ENCODE measurements at places on chromosomes 1 and 21.

DNA sequence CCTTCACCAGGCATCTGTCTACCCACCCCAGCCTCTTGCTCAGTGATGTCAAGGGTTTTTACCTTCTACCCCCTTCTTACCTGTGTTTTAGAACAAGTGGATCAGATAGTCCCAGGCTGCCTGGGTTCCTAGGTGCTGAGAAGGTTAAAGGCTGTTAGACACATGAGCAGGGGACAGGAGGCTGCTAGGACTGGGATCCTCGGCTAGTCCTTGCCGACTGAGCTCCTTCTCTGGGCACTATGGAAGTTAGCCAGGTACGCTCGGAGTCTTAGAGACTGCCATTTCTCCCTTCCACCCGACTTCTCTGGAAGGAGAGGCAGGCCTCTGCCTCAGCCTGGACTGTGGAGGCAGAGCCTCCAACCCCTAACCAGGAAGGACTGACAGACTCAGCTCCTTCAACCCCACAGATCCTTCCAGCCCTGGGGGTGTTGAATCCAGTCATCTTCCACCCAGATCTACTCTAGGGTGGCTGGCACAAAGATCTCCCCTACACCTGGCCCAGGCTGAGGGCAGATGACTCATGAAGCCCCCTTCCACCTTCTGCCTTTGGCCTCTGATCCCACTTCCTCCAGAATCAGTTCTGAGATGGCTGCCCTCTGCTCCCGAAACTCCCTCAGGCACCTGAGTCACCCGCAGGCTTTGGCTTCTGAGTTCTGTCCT is at the start of gene DYNLT4:
Gene DYNLT4, minus strand, starts transcription at position 648 of the 660 bp plus-strand sequence. CDS start 683 bp downstream, outside the sequence.
- DNase-seq: no peak

DNA sequence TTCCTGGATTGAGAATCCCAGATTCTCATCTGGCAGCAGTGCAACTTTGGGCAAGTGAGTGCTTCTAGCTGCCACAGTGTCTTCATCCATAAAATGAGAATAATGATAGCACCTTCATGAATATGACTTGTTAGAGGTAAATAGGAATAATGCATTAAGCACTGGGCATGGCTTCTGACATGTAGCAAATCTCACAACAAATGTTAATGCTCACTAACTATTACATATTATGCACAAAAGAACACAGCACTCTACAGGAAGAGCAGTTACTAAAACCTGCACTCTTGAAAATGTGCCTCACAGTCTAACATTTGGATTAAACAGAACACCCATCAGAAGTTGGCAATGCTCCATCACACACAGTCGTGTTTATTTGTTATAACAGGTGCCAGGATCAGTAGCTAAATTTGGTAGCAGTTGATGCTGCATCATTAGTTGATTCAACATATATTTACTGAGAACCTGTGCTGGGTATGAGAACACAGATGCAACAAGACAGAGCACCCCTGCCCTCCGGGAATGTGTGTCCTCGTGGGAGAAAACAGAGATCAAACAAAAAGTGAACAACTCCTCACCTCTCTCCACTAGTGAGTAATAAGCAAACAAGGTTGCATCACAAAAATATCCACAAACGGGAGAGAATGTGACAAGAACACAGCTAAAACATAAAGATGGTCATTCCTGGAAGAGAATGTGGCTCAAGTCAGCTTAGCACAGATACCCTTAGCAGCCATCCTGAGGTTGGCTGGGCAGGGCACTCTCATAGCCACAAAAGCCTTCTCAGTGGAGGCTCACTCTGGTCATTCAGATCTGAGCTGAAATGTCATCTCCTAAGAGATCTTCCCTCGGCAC is 26.2 kb upstream of the LBR start:
- peak; percentile 51 for DNase-seq

DNA sequence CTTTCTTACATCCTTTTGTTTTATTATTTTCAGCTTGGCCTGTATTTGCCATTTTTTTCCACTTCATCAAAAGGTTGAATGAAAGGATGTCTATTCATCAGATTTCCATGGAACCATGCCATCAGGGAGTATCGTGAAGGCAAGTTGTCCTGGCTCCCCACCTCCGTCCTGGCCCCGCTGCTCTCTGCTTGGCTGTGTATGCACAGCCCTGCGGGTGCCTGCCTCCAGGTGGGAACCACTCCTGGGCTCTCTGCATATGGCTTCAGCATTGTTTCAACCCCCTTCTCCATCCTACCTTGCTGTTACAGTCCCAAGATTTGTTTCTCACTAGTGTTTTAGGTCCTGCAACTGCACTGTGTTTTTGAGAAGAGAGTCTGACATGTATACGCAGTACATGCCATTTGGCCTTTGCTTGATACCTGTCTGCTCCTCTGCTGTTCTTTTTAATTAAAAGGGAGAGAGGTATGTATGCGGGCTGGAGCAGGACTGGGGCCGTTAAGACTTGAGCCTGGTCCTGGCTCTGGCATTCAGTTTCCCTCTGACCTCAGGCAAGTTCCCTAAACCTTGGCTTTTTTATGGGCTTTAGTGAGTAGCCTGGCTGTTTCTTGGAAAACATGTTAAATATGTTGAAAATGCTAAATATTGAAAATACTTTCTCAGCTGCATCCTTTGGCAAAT is 69.9 kb upstream of the GCLM start:
- no peak for DNase-seq

- no peak for DNase-seq
Observed at GRCh38 chr1:93005252-93005598, 44.0 kb upstream of the DIPK1A start.

DNA sequence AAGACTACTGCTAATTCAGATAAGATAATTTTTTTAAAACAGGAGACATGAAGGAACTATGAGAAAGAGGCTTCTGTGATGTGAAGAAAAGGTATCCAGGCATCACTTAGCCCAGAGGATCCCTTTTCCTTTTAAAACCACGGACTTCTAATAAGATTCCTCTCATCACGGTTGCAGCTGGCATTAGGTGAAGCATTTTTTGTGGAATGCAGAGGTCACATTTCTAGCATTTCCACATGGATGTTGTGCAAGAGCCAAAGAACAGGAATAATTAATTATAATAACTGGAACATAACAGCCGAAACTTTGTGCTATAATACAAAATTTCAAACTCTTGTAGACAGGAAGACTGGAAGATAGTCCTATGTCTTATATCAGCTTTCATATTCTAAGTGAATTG is 27.6 kb downstream of the CYP2J2 start:
- no peak for DNase-seq

DNA sequence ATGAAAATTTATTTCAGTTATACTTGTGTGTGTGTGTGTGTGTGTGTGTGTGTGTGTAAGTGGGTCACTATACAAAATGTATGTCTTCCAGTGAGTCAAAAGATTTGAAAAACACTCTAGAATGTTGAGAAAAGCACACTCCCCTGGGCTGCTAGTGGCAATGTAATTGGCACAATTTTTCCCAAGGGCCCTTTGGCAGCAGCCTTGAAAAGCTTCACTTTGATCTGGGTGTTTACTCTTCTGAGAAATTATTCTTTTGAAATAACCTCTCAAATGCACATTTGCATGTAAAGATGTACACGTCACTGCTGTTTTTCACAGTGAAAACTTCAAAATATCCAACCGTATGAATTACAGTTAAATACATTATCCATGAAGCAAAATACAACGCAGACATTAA is 22.1 kb upstream of the SLC44A3 start:
- no peak for DNase-seq

DNA sequence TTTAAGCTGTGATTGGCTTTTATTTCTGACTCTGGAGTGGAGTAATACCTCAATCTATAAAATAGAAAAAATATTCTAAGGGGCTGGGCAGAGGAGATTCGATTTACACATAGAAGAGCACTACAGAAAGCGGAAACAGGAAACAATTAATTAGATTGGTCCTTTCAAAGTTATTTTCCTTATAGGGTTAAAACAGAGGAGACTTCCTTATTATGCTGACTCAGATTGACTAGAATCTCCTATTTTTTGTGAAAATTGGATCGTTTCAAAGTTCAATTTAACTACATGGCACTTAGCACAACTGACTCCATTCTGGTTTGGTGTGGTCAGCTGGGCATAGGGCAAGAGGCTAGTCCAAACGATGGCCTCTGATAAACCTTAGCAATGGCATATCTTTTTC is 48.3 kb upstream of the NCAM2 start:
- no peak for DNase-seq

DNA sequence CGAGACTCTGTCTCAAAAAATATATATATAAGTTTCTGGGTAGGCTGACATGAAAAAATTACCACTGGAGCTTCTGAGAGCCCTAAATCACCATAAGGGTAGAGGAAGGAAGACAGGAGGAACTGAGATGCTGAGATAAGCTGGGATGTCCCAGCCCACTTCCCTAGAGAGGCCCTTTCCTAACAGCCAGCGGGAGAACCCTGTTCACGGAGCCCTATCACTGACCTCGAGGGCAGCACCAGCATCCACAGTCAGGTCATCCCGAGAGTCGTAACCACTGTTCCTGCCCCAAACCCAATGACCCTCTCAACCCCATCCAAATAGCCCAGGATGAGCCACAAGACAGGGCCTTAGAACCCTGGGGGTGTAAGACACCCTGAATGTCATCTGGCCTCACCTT is 77.5 kb downstream of the CD34 start:
- DNase-seq: no peak

- no peak for DNase-seq
Observed at GRCh38 chr1:101282314-101283038, 45.7 kb downstream of the S1PR1 start.

DNA sequence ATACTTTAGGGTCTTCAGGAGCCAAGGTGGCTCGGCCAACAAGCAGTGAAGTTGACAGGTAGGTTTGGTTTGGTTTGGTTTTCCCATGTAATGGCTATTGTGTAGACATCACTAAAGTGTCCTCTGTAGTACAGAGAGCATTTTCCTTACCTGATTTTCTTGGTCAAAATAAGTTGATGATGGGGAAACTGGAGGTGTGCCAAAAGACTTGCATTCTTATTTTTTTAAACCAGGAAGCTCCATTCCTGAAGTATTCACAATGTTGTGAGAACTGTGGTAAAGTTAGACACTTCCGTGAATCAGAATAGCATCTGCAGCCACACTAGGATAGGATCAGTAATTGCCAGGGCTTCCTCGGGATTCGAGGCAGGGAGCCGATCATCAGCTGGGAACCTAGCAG is 2.9 kb downstream of the ZBTB37 start:
- DNase-seq: no peak

- DNase-seq: peak; percentile 48
Observed at GRCh38 chr1:18949686-18950400, 6.6 kb downstream of the IFFO2 start.

DNA sequence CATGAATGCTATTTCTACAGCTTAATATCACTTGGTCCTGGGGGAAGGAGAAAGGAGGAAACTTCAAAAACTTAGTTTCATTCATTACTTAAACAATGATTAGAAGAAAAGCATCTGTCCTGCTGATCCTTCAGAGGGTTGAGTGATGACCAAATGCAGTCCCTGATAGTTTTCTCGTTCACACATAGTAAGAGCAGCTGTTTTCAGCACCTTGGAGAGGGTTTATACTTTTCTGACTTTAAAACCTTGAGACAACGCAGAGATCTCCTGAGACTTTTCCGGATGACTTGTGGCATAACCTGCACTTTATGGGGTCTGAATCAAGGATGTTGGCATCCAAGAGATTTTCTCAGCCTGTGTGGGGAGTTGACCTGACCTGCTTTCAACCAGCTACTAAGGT is 94.0 kb upstream of the KCND3 start:
- no peak for DNase-seq

DNA sequence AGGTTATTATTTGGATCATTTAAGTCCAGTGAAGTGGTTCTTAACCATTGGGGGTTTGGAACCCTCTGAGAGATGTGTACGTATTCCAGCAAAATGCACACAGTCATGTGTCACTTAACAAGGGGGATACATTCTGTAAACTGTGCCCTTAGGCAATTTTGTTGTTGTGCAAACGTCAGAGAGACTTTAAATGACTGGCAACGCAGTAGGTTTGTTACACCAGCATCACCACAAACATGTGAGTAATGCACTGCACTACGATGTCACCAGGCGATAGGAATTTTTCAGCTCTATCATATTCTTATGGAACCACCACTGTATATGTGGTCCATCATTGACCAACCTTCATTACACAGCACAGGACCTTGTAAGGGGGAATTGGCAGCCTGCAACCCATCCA is 11.9 kb downstream of the AHCYL1 start:
- DNase-seq: no peak

GRCh38 chr1:235079443-235080296 is 49.0 kb downstream of the TOMM20 start:
- peak; percentile 49 for DNase-seq

- DNase-seq: no peak
Observed at GRCh38 chr1:67648582-67649326, 36.2 kb upstream of the GADD45A start.

GRCh38 chr1:94350350-94350924 is 67.8 kb upstream of the ABCD3 start:
- no peak for DNase-seq

GRCh38 chr1:19893687-19894086 is 11.5 kb downstream of the OTUD3 start:
- no peak for DNase-seq

All from activated CD4-positive, alpha-beta T cell treated with anti-CD3 and anti-CD28 coated beads, Interleukin-2, amount 50 U/mL, for 16 hours (primary cell).